CD4-positive, alpha-beta T cell treated with Interleukin-12 subunit alpha and Interleukin-12 subunit beta, for 1 hour (primary cell): ENCODE measurements at places on chromosomes 7 and 10.

GRCh38 chr10:34716958-34717357 is 98.1 kb downstream of the PARD3 start:
- DNase-seq, result no peak

- no peak for DNase-seq
Measured at GRCh38 chr7:65238785-65239184, 134.9 kb upstream of the ZNF92 start.

DNA sequence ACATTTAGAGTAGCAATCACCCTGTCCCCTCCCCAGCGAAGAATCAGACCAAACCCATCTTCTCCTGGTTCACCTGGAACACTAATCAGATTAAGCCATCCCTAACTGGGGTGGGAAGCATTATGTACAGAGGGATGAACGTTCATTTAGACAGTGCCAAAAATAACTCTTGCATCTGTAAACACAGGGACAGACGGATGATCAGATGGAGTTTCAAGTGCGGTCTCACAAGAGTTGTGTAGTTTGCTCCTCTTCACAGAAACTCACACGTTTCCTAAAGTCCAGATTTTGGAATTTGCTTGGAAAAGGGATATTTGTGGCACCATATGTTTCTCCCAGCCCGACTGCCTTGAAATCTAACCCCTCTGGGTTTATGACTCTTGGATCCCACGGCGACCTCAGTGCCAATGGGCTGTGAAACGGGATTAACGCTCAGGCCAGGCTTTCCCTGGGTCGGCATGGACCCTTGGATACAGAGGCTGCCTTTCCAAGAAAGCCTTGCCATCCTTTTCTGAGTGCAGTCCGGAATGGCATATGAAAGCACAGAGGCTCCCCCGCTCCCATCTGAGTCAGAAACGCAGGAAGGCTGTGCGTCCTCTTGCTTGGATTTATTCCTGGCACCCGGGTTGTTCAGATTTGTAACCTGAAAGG is 293.2 kb upstream of the HABP2 start:
- no peak for DNase-seq

- no peak for DNase-seq
Measured at GRCh38 chr10:95730233-95730632, 25.7 kb upstream of the ENTPD1 start.

DNA sequence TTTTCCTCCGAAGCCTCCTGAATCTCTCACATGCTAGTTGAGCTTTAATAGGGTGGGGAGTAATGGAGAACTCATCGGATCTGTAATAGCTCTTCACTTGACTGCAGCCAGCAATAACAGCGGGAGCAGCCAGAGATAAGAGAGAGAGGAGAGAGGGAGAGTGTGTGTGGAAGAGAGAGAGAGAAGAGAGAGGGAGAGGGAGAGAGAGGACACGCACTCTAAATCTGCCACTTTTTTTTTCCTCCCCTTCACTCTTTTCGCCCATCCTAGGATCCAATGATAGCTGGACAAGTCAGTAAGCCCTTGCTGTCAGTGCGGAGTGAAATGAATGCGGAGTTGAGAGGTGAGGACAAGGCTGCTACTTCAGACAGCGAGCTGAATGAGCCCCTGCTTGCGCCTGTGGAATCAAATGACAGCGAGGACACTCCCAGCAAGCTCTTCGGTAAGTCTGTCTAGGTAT is 107.9 kb downstream of the POU6F2 start:
- no peak for DNase-seq

GRCh38 chr7:129665013-129665401 is 53.5 kb downstream of the NRF1 start:
- no peak for DNase-seq

- no peak for DNase-seq
Measured at GRCh38 chr7:55260171-55260570, 105.0 kb upstream of the LANCL2 start.

- DNase-seq, result no peak
Measured at GRCh38 chr10:75355706-75356105, 45.9 kb downstream of the ZNF503 start.

DNA sequence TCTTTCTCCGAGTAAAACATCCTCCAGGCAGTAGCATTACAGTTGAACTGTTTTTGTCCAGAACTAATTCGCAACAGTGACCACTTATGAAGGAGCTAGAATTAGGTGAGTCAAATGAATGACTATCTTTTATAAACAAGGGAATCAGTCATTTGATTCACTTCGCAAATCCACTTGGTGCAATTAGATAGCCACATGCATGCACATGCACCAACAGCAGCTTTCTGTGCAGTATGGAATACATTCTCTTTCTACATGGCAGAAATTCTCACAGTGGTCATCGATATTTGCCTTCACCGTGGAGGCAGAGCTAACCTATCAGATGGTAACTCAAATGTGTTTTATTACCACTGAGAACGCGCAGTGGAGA is 118.8 kb downstream of the CDK6 start:
- no peak for DNase-seq

DNA sequence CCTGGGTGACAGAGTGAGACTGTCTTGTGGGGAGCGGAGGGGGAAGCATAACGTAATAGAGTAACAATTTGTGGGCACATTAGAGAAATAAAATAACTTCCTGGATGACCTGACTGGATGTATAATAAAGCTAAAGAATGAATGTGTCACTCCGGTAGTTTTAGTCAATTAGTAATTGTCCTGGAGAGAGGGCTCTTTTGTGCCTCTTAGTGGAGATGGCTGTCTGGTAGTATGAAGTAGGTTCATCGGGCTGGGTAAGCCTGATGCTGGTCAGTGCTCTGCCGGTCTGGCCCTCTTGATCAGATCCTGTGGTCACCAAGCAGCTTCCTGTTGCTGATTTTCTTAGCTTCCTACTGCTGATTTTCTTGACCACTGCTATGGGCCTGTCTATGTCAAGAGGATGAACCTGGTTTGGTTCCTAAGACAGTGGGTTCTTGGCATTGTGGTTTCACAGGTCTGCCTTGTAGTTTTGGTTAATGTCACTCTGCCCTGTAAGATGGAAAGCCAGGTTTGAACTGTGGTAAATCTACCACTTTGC is 34.1 kb downstream of the ZRANB1 start:
- DNase-seq, result peak; percentile 6

GRCh38 chr10:123669886-123670285 is 3.7 kb downstream of the GPR26 start:
- no peak for DNase-seq

DNA sequence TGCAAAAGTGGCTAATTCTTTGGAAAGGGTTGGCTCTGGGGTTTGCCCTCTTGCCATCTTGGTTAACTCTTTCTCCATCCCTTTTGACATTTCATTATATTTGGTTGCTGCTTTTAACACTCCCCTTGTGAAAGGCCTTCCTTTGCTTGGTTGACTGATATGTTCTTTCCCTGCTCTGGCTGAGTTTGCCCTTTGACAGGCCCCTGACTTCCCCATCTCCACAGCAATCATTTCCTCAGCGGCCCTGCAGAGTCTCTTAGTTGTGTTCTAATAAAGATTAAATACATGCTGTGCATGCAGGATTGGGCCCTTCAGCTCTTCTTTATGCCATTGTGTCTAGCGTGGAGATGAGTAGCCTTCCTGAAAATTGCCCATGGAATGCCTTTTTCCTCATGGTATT is 84.5 kb upstream of the CSTF2T start:
- no peak for DNase-seq

- no peak for DNase-seq
Measured at GRCh38 chr7:781936-782529, 50.2 kb upstream of the SUN1 start.

- DNase-seq, result no peak
Measured at GRCh38 chr7:86645225-86645608, 1.5 kb downstream of the GRM3 start.

- no peak for DNase-seq
Measured at GRCh38 chr10:21511946-21512572, 13.4 kb downstream of the SKIDA1 start.

DNA sequence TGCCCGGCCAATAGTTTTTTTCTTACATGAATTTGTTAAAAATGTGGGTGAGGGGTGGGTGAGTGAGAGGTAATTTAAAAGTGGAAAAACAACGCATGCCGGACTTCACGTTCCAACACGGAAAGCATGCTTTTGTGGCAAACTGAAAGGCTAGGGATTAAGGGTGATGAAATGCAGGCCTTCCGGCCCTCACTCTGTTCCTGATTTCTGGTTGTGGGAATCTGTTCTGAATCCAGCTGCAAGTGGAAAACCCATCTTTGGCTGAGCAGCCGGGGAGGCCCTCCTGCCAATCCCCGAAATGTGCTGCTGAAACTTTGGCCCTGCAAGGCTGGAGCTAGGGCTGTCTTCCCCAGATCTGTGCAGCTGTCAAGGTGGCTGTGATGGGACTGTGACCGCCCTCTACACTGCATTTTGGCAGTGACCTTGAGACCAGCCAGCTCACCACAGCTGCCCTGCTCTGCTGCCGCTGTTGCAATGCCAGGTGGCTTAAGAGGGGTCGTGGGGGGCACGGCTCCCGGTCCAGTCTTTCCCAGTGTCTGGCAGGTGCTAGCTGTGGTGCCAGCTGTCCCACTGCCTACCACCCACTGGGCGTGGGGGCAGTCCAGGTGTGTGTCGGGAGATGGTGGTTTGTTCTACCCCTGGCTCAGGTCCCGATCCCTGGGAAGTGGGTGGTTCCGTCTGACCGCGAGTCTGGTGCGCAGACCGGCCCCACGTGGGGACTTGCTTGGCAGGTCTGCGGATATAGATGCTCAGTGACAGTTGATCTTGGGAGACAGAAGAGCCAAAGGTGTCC is 39.0 kb downstream of the TET1 start:
- no peak for DNase-seq

DNA sequence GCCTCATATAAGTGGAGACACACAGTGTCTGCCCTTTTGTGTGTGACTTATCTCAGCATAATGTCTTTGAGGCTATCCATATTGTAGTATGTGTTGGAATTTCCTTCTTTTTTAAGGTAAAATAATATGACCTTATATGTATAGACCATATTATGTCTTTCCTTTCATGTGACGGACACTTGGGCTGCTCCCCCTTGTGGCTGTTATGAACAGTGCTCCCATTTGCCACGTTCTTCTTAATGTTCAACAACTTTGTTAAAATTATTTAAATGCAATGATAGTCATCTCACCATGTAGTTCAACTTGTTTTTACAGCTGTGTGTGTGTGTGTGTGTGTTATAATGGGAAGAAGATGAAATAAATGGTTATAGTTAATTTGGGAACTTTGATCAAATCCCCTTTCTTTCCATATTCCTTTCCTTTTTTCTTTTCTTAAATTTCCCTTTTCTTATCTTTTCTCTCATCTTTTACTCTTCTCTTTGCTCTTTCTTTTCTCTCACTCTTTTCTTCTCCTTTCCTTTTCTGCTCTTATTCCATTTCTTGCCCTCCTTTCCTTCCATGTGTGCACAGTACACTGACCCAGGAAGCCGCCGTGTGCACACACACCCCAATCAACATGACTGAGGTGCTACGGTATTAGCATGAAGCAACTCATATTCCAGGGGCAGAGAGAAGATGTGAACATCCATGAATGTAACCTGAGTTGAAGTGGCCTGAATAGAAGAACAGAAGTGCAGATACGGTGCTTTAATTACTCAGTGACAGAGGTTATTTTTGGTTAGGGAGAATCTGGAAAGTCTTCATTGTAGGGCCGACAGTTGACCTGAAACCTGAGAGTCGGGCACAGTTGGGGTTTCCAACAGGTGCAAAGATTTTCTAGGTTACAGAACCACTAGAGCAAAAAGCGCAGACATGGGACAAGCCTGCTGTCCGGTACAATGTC is 596.6 kb downstream of the SDK1 start:
- DNase-seq, result peak; percentile 54

GRCh38 chr7:136214356-136214755 is 237.2 kb upstream of the MTPN start:
- DNase-seq, result no peak

GRCh38 chr7:26850193-26850651 is 14.2 kb downstream of the SKAP2 start:
- no peak for DNase-seq

DNA sequence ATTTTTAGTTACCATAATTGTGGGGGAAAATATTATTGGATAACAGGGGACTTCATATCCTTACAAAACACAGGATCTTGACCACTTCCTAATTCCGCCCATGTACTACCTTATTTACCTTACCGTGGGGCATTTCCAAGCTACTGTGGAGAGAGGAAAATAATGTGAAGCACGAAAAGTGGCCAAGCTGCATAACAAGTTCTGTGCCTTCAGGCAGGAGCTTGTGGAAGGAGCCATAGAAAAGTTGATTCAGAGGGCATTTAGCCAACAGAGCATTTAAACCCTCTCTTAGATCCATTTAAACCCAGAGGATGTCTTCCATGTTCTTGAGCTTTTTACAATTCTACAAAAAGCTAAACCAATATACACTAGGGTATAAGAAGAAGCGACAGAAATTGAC is 41.6 kb downstream of the DNAJB9 start:
- no peak for DNase-seq

- no peak for DNase-seq
Measured at GRCh38 chr7:93178213-93178612, 30.0 kb upstream of the SAMD9L start.

- DNase-seq, result no peak
Measured at GRCh38 chr7:133754708-133755107, 372.4 kb upstream of the LRGUK start.

DNA sequence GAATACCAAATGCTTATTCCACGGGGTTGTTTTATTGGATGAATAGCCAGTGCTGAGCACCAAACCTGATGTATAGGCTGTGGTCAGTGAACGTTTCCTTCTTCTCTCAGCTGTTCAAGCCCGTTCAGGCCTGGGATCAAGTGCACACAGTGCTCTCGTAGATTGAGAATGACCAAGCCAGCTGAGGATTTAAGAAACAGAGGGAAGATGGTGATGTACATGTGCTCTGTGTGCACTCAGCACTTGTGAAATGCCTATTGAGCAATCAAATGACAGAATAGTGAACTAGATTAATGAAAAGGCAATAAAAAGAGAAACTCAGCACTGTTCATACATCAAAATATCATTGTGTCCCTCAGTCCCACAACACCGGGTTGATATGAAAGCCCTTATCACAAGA is 302.5 kb downstream of the BMPER start:
- DNase-seq, result no peak

DNA sequence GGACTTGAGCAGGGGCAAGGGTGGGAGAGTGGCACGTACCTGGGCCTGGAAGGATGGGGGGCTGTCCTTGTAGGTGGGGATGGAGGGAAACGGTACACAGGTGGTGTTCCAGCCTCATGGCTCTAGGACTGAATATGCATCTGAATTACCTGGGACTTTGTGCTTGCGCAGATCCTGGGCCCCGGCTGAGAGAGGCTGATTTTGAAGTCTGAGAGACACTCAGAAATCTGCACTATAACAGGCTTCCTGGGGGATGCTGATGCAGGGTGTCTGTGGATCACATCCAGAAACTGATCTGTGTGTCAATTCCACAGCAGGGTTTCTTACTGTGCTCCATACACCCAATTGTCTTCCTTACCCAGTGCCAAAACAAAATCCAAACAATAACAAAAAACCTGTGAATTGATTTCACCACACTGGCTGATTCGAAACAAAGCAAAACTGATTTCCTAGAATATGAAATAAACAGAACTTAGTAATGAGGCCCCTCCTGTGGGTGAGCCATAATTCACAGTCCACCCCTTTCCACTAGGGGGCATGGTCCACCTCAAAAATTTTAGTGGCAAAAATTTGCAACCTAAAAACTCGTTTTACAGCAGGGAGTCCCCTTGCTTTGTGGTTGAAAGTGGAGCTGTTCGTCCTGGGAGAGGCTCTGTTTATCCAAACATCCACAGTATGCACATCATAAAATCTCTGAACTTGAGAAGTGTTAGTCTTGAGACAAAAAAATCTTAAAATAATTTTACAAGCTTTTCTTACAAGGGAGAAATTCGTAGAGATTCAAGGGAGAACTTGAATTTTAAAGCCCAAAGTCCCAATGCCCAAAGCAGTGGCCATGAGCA is 32.0 kb upstream of the PLEKHA1 start:
- peak; percentile 76 for DNase-seq
